ENCODE measurements at places on chromosomes 12 and 14.

- DNase-seq: no peak
Measured at GRCh38 chr12:75744607-75745256, 233.3 kb upstream of the KRR1 start.

DNA sequence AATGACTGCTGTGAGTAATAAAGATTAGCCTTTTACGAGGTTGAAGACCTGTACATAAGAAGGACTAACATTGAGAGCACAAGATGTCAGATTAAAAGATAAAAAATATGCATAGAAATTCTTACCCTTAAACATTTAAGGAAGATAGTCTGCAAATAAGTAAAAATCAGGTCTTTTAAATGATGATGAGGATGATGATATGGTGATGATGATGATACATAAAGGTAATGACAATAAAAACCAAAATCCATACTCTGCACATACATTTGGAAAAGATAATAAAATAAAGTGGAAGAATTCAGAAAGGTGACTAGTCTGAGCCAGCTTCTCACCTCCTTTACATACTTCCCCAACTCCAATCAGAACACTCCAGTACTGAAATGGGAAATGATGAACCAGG, 124.5 kb downstream of the PTCSC3 start:
- DNase-seq: no peak

DNA sequence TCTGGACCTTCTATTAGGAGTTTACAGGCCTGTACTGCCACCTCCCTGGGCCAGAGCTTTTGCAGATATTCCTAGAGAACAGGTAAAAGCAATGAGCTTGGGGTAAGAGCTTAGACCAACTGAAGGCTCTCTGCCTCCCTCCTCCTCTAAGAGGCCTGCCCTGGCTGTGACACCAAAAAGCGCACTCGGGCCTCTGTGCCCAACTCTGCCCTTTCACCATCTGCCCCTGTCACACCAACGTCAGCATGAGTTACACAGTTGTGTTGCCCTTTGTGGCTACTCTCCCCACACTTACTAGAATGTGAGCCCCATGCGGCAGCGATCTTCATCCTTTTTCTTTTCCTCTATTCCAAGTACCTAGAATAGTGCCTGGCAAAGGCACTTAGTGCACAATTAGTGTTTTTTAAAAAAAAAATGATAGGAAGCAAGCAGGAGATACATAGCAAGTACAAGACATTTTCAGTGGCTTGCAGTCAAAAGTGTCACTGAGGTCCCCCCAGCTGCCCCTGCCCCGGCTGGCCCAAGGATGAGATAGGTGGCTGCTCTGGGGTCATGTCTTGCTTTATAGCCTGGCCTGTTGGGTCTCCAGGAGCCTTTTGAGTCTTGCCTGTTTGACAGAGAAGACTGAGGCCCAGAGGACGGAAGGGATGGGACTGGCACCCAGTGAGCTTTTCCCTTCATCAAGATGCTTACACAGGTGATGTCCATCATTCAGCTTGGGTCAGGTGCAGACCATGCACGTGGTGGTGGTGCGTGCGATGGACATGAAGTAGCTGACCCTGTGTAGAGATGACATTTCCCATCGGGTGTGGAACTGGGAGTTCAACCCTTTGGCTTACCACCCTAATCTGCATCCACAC, 12.5 kb downstream of the CKB start:
- no peak for DNase-seq

DNA sequence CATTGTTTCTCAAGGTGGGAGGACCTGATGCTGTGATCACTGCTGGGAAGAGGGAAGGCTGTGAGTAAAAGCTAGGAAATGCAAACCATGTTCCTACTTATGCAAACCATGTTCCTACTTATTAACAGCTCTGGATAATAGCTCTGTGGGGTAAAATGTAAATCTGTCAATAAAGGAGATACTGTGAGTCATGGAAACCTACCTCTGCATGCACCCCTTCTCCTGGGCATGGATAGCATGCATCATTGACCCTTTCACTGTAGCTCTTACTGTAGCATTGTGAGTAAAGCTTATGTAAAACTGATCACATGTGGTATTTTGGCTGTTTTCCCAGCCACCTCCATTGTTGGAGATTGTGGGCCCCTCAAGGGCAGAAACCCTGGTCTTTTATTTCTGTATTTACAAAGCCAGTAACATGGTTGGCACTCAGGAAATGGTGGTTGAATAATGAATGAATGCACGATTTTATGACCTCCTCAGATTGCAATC, 253.7 kb downstream of the GRIN2B start:
- DNase-seq: no peak

GRCh38 chr12:30811966-30812365, 57.2 kb upstream of the CAPRIN2 start:
- no peak for DNase-seq

DNA sequence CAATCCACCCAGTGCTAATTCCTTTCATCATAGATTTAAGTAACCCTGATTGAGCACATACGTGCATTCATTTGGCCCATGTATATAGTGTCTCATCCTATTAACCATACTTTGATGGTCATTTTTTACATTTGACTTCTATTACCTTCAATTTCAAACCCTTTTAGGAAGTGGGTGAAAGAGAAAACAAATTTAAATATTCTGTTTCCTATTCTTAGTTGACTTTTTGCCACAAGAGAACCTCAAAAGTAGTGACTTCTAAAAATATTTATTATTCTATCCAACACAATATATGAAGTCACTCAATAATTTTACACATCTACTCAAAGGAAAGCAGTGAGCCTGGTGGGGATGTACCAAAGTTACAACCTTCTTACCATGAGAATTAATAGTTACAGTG, 164.9 kb downstream of the CEP128 start:
- no peak for DNase-seq

DNA sequence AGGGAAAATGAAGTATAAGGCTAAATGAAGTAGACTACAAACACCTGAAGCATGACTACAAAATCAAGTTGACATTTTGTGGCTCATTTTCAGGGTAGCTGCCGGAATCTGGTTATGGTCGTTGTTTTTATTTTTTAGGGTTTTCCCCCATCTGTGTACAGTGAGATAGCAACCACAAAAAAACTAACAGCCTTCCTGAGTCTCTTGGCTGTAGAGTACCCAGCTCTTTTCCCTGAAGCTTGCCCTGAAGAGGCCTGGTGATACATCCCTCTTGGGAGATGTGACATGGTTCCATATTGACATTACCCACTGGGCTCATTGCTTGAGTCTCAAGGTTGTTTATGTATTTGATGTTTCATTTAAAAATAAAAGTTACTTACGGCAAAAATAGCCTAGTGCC, 424.0 kb downstream of the ZFP36L1 start:
- DNase-seq: no peak

DNA sequence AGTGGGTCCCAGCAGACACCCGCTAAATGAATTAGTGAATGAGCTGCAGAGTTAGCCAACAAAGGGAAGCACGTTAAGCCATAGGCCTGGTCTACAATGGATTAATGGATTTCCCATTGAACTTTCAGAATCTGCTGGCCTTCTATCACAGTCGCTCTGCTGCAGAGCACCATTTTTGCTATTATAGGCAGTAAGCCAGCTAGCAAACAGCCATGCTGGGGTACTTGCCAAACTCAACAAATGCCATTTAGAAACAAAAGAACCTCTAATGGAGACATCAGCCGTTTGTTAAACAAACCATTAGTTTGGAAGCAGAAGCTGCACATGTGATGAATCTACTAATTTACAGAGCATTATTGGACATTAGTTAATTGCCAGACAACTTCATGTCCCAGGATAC, 181.1 kb upstream of the STXBP6 start:
- DNase-seq: no peak

DNA sequence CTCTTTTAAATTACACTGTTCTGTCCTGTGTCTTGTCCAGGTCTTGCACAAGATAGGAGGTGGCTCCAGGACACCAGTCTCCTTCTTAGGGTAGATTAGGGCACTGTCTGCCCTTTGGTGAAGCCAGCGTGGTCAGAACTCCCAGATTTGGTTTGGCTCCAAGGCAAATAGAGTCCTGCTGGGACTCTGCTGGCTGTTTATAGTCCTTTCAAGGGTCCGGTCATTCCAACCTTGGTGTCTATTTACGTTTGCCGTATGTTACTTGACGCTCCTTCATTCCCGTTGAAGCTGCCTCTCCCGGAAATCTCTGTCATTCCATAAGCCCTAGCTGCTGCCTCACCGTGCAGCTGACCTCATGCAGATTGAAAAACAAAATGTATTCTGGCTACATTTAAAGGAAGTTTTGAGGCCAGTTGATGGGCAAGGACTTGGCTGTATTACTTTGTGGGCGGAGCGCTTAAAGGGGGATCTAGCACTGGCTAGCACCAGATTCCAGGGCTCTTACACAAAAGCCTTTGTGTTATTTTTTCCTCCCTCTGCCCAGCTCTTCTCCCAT, 180.6 kb downstream of the AKAP6 start:
- DNase-seq: peak; percentile 82

DNA sequence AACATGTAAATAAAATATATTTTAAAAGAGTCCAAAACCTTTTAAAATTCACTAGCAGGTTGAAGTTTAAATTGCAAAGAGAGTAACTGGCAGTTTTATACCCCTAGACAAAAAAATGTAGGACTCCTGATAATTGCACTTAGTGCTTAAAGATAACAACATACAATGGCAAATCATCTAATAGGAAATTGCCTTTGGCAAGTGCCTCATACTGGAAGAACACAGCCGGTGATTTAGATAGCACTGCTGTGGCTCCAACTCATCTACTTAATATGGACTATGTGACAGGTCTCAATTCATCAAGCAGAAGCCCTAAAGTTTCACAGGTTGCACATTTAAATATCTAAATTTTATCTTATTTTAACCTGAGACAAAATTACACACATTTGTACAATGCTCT, 13.4 kb downstream of the C12orf50 start:
- no peak for DNase-seq

DNA sequence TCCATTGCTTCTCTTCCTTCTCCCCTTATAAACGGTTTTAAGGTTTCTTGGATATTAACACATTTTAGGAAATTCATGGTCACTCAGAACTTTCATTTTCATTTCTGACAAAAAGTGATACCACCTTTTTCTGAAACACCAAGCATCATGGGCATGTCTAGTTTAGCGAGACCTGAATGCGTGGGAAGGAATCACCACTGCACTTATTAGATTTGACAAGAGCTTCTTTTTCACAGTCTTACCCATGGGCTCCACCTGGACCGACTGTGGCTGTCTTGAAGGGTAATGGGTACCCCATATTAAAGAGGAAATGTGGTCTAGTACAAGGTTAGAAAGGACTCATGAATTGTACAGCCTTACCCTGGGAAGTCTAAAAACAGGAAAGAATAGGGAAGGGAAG, 95.4 kb downstream of the KCNK10 start:
- no peak for DNase-seq

DNA sequence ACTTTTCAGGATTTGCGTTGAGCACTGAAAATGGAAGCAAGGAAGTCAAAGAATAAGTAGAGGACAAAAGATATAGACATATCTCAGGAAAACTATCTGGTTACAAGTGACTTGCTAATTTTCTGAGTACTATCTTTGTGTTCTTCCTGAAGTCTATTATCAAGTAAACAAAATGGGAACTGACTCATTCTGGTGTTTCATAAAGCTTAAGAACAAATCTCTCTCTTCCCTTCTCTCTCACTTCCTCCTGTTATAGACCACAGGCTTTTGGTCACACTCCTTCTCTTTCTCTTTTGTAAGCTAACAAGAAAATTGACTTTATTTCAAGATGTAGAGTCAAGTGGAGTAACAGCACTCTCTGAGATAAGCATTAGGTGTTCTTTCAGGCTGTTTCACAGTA, 406.6 kb upstream of the SYT1 start:
- DNase-seq: no peak

DNA sequence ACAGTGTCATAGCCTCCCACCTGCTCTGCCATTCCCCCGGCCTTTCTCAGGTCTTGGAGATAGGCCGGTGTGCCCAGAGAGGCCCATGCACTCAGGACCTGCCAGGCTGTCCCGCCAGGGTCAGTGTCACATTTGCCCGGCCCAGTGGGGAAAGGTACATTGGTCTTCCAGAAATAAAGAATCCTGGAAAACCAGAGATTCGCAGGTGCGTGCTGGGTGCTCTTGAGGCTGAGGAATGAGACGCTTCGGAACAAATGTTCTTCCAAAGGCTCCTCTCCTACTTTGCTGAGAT, 205.8 kb upstream of the RTL1 start:
- DNase-seq: no peak

- no peak for DNase-seq
Measured at GRCh38 chr14:93055651-93056115, 60.0 kb downstream of the ITPK1 start.

GRCh38 chr14:92670643-92671366, 77.6 kb downstream of the LGMN start:
- DNase-seq: no peak

DNA sequence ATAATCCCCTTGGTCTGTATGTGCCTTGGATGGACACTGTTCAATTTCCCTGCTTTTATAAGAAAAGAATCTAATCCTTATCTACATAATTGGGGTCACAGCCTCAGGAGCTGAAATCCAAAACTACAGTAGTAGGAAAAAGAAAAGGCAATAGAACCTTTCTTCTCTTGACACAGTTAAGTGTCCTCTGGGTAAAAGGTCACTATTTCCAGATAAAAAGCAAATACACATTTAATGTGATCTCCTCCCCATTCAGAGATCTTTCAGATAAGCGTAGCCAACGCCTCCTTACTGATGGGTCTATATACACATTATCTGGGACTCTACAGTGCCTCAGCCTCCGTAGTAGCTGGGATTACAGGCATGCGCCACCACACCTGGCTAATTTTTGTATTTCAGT, 73.4 kb downstream of the CLIP1 start:
- DNase-seq: no peak

DNA sequence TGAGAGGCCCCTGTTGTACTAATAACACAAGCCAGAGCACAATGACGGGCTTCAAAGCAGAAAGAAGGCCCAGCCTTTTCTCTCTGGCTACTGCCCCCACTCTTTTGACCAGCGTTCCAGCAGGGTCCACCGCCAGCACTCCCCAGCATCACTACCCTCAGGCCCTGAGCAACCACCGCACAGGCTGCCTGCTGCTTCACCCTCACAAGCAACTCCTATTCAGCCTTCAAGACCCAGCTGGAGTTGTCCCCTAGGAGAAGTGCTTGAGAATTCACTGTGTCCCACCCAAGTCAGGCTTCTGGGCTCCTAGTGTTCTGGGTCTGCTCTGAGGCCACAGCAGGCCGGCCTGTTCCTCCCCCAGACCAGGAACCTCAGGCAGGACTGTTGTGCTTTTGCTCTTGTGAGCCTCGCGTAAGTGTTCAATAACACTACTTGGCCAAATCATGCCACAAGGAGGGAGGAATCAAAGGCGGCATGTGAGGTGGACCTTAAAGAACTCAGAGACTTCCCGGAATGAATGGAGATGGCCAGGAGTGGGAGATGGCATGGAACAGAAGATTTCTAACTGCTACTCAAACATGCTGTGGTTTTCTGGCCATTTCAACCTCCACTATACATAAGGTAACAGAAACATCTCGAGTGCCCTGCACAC, 83.3 kb upstream of the GPR68 start:
- DNase-seq: no peak

DNA sequence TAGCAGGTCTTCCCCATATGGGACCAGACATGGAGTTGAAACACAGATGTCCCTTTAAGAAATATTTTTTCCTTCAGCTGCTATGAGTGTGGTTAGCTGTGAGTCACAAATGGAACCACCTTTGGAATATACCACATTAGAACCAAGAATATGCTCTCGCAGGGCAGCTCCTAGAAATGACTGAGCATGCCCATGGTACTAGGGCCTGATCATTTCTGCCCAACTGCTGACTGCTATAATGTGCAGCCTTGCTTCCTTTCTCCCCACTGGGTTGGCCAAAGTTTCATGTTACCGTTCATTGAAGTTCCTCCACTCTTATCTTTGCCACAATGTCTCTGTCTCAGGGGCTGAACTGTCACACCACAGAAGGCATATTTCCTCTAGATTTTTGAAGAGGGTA, 1074.6 kb downstream of the FLRT2 start:
- no peak for DNase-seq

- no peak for DNase-seq
Measured at GRCh38 chr14:100604709-100605108, 17.5 kb upstream of the BEGAIN start.
